RWPE2 (cell line): ENCODE measurements at places on chromosomes 2 and 18.

- DNase-seq: no peak
These were observed 18.7 kb upstream of the LCLAT1 start for GRCh38 chr2:30428348-30428662.

GRCh38 chr2:195318440-195319111 is 338.4 kb upstream of the SLC39A10 start:
- no peak for DNase-seq

DNA sequence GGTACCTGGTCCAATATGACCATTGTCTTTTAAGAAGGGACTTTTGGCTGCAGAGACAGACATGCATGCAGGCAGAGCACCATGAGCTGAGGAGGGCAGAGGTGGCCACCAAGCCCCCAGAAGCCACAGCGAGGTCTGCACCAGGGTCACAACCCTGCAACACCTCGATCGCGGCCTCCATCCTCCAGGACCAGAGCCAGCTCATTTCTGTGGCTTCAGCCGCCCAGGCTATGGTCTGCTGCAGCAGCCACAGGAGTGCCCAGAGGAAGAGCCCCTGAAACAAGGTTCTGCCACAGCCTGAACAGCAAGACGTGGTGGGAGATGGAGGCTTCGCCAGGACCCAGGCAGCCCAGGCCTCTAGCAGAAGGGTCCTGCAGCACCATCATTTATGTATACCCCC is 53.9 kb downstream of the ANKMY1 start:
- DNase-seq: no peak

GRCh38 chr18:67794521-67794920 is 278.0 kb upstream of the DSEL start:
- DNase-seq: no peak

- no peak for DNase-seq
These were observed 24.8 kb downstream of the GATA6 start for GRCh38 chr18:22194151-22194598.

DNA sequence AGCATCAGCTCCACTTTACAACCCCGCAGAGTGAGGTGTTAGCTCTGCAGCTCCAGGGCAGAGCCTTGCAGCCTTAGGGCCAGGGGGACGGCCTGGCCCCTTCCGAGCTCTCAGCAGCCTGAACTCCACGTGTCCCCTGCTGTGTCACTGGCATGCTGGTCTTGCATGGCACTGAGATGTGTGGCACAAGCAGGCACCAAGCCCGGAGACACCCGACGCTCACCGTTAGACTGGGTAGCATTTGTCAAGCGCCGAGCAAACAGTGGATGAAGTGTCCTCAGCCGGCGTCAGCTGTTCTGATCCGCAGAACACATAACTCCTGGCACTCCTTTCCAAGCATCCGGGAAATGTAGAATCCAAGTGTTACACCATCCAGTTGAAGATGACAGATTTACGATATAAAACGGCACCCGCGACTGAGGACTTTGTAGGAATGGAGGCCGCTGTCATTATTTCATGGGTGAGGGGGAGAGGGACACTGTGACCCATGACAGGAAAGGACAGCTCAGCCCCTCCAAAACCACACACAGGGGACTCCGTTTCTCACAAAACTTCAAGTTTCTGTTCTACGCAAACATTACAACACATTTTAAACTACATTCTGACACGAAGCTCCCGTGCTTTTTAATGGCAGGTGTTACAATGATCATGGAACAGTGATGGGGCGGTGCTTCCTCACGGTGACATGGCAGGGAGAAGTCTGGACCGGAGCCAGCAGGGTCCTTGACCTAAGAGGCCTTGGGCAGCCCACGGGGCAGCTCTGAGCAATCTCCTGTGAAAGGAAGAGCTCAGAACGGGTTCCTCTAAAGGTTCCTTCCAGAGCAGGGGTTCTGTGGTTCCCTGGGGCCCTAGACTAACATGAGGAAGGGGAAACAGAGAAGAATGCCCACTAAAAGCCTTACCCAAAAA is 89.4 kb downstream of the HDAC4 start:
- DNase-seq: peak; percentile 26

DNA sequence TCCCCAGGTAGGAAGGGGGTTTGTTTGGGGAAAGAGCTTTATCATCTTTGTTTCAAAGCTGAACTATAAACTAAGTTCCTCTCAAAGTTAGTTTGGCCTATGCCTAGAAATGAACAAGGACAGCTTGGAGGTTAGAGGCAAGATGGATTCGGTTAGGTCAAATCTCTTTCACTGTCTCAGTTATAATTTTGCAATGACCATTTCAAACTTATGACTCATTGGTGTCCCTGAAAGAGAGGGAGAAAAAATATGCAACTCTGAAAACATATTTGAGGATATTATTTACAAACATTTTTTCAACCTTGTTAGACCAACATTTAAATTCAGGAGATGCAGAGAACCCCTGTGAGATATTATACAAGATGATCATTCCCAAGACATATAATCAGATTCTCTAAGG is 95.7 kb downstream of the EFEMP1 start:
- no peak for DNase-seq

DNA sequence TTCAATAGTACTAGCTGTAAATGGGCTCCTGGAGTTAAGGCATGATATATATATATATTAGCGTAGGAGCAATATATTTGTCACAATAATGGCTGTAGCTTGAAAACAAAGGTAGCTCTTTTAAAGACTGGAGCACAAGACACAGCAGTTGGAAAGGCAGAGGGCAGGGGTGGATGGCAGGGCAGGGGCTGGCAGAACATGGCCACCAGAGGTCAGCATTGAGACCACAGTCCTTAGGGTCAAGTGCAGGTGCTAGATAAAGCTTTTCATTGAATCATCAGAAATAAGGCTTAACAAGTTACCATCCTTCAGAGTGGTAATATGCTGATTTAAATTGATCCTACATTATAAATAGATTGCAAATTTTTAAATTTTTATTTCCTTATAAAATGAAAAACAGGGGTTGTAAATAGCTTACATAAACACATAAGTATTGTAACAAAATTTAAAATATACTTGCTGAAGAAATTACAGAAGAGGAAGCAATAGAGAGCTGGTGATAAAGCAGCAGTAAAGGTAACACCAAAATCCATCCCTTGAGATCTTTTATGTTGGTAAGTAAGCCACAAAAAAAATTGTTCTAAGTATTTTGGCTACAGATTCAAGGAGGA is 161.2 kb upstream of the PIEZO2 start:
- DNase-seq: no peak

DNA sequence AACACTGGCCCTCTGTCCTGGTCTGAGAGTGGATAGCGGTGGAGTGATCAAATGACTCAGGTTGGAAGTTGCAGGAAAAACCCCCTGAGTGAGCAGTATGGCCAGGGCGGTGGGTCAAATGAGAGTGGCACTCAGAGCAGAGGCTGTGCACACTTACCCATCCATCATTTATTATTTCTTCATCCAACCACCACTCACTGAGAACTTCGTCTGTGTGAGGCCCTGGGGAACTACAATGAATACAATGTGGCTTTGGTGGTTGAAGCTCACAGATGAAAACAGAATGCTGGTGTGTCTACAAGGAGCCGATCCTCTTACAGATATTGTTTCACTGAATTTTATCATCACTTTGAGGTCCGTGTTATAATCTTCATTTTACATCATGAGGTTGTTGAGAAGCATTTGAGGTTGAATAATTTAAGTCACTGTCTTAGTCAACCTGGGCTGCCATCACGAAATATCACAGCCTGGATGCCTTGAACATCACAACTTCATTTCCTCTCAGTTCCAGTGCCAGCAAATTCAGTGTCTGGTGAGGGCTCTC is 73.4 kb upstream of the ID2 start:
- no peak for DNase-seq

- no peak for DNase-seq
These were observed 158.1 kb downstream of the TANC1 start for GRCh38 chr2:159126432-159127022.

GRCh38 chr2:228747483-228747882 is 523.6 kb downstream of the PID1 start:
- no peak for DNase-seq

DNA sequence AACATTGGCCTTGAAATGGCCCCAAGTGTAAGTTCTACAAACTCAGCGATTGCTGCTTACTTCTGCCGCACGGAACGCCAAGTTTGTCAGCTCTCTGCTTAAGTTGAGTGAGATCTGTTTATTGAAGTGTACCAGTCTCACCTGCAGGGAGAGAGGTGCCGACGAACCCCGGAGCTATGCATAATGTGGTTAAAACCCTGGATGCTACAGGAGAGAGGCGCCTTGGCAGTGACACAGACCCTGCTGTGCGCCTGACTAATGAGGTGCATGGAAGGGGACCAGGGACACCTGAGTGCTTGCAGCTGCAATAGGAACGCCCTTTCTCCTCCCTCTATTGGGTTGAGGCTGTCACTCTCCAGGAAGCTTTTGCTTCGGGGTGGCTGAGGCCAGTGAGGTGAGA is 979 bp downstream of the SLC9A2 start:
- DNase-seq: no peak

DNA sequence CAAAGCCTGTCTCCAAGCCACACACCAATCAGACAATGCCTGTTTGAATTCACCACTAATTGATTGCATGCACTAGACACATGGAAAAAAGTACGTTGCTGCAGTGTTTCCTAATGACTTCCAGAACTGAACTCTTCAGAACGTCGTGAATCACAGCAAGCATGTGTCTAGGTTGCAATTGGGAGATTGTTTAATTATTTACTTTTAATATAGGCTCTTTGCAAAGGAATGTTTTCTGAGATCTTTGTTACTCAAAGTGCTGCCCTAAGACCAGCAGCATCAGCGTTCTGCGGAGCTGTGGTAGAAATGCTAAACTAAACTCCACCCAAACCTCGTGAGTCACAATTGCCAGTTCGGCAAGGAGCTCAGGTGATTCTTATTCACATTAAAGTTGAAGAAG is 52.7 kb upstream of the CCDC68 start:
- DNase-seq: no peak

DNA sequence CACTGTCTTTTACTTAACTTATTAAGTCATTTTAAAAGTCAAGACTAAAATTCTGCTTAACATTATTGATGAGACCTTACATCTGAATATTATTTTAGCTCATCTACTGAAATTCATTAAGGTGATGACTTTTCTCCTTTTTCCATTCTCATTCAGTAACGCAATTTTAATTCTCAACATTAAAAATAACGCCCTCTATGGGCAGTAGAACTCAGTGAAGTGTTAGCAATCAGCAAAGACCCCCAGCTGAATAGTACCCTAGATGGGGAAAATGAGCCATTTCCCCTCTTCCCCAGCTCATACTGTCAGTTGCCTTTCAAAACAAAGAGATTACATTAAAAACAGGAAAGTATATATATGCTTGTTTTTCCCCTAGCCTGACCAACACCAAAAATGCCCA is 203.3 kb downstream of the NR4A2 start:
- DNase-seq: no peak

DNA sequence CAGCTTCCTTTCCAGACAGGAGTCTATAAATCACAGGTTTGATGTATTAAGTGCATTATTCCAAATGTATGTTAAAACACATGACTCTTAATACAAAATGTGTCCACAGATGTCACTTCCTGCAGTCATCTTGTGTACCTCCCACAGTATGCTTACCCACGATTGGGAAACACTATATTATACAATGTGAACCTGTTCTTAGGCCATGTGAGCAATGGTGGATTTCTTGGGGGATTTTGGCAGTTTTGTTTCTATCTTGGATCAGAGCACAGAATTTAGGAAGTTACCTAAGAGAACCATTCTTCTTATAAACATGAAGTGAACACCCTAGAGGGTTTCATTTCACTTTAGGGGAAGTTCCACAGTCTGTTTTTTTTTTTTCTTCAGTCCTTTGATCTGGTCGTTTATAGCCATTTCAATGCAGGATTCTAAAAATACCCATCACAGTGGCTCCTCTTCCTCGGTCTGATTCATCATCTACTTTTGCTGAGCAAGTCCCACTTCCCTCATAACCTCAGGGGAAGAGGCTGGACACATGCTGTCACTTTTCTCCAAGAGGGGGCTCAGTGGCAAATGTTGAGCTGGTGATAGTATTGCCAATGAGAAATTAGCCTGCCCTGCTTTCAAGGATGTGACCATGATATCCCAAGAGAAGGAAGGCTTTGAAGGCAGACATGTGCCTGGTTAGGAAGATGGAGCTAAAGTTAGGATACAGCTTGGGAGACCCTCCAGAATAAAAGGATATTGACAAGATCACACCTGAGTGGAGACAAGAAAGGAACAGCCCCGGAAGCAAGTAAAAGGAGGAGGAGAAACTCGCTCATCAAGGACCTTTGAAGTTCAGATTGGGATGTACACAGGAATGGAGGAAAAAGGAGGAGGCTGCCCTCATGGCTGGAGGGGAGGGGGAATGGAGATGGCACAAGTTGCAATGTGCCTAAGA is 22.6 kb downstream of the PLEK start:
- no peak for DNase-seq

GRCh38 chr2:151230627-151231140 is 31.0 kb downstream of the RBM43 start:
- no peak for DNase-seq

DNA sequence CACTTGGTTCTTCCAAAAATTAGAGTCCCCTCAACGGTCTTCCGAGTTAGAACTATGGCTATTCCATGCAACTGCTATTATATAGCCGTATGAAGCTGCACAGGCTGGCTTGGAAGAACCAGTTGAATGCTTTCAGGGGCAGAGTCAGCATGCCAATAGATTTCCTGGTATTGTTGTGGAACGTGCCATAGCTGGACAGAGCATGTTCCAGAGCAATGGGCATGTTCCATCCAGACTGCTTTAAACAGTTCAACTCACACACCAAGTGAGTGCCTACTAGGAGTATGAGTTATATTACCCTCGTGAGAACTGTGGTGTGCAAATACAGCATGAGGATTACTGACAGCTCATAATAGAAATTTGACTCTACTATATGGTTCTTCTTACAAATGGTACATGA is 682.0 kb downstream of the SATB2 start:
- DNase-seq: no peak

DNA sequence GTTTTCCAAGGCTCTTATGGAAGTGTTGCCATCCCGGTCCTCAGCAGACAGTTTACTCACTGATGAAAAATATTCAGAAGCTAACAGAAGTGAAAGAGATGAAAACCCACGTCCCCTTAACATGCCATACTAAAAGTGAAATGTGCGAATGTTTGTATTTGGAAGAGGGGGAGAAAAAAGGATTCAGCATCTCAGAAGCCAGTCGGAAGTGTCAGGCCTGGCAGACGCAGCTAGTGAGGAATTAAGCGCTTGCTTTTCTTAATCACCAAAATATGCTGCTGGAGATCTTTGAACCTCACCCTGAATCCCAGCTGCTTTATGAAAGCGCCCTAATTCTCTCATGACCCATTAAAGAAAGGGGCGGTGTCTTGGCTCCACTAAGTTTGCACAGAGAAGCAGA is 653.7 kb downstream of the DCDC2C start:
- no peak for DNase-seq

DNA sequence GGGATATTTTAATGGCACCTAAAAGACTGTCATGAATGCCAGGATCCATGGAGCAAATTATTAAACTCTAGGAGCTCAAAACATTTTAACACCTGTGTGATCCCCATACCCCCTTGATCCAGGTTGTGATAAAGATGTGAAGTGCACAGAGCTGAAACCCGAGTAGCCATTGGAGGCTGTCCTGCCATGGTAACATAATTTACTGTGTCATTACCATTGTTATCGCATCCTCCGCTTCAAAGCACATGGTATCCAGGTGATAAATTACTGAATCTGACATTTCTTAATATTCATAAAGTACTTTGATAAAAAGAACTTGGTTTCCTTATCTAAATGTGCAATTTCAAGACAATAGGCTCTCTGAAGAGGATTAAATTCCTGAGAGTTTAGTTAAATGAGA is 109.3 kb downstream of the CHST9 start:
- DNase-seq: no peak

- DNase-seq: no peak
These were observed 24.9 kb downstream of the GLI2 start for GRCh38 chr2:120760446-120761135.
